ENCODE measurements at places on chromosomes 12 and 14. TPM values are rescaled to one million over a fixed set of nuclear protein-coding genes. Genes with fewer than 3 reads are reported as not detected.
A peak's percentile ranks its signal among the peaks of the same experiment; 100 is the strongest.

- peak; percentile 62 for DNase-seq
These were observed 37.8 kb upstream of the ITPR2 start for GRCh38 chr12:26870491-26871419.

GRCh38 chr14:25488961-25489360 lies 439.0 kb upstream of the STXBP6 start:
- DNase-seq = no peak

DNA sequence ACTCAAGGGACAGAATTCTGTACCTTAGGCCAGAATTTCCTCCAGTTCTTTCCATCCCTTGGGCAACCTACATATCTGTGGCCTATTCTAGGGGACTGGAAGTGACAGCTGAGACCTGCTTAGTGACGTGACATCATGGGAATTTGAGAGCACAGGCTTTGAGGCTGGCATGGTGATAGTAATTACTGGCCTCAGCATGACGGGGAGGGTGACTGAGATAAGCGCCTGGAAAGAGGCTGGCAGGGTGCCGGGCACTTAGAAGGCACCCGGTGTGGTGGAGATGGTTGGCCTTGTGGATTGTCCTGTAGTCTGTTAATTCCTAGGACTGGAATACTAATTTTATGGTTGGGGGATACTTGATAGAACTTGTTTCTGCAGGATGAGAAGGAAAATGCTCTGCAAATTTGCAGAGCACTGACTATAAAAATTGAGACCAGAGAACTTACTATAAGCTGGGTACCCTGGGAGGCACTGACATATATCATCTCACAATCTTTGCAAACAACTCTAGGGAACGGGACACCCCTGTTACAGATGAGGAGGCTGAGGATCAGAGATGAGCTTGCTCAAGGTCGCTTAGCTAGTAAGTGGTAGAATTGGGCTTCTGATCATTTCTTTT lies 42.2 kb upstream of the TBX3 start:
- no peak for DNase-seq

DNA sequence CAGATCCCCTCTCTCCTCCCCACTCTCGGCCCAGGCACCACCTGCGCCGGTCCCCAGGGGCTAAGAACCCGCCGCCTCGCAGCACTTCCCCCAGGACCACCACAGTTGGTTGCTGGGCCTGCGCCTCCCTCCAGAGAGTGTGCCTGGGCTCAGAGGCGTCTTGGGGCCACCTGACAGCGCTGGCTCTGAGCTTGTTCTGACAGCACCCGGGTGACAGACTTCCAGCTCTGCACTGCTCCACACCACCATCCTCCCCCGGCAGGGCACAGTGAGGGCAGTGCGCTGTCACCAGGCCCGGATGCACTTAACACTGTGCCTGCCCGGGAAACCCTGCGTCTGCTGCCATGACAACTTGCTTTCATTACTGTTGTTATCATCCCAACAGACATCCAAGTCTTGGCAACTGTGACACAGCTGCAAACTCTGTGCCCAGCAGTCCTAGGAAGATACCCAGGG lies 6.6 kb downstream of the BRF1 start:
- DNase-seq = peak; percentile 77

GRCh38 chr12:121124402-121125109 lies 8.1 kb upstream of the P2RX7 start:
- DNase-seq = no peak

GRCh38 chr12:46786774-46787173 lies 39.0 kb downstream of the SLC38A4 start:
- DNase-seq = no peak

DNA sequence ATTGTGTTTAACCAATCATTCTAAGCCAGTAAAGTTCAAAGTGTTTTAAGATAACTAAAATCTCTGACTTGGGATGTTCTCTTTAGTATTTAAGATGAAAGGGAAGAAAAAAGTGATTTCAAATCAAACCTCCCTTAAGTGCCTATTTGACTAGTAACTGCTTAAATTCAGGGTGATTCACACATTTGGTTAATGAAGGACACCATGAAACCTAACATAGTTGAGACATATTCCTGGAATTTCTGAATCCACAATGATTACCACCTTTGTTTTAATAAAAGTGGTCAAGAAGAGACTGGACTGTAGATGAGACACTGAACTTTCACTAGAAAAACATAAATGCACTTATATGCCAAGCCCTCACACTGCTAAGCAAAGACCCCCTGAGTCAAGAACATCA lies 138.7 kb downstream of the MED13L start:
- no peak for DNase-seq

GRCh38 chr12:76583301-76583700 lies 23.7 kb upstream of the OSBPL8 start:
- DNase-seq = no peak

- DNase-seq = no peak
These were observed 353.2 kb downstream of the ZFP36L1 start for GRCh38 chr14:68439676-68440075.

DNA sequence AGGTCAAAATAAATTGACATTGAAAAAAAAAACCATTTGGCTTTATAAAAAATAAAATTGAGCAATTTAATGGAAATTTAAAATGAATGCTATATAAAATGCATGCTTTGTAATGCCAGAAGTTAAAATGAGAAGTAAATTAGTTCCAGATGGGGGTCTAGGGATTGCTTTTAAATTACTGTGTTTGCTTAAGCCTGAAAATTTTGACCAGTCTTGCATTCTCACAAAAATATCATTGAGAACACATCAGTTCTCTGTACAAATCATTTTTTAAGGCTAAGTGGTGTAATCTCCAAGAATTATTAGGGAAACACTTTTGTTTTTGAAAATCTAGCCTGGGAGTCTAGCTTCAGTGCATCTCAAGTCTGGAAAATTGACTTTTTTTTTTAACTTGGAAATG lies 90.7 kb downstream of the RERG start:
- DNase-seq = no peak

GRCh38 chr12:49028666-49029275 lies 10.2 kb upstream of the PRKAG1 start:
- DNase-seq = no peak

DNA sequence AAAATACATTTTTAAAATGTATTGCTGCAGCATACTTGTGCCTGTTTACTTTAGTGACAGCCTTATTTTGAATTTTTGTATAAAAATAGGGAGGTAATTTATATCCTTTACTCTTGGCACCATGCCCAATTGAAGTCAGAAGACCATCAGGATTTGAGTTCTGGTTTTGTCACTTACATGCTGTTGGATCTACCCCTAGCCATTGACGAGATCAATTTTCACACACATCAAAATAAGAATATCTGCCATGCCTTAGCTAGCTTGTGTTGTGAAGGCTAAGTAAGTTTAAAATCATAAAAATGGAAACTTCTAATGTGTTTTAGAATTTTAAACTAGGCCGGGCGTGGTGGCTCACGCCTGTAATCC lies 381.8 kb downstream of the KCNH5 start:
- DNase-seq = no peak

GRCh38 chr12:130856088-130856487 lies 15.8 kb upstream of the RAN start:
- DNase-seq = no peak

DNA sequence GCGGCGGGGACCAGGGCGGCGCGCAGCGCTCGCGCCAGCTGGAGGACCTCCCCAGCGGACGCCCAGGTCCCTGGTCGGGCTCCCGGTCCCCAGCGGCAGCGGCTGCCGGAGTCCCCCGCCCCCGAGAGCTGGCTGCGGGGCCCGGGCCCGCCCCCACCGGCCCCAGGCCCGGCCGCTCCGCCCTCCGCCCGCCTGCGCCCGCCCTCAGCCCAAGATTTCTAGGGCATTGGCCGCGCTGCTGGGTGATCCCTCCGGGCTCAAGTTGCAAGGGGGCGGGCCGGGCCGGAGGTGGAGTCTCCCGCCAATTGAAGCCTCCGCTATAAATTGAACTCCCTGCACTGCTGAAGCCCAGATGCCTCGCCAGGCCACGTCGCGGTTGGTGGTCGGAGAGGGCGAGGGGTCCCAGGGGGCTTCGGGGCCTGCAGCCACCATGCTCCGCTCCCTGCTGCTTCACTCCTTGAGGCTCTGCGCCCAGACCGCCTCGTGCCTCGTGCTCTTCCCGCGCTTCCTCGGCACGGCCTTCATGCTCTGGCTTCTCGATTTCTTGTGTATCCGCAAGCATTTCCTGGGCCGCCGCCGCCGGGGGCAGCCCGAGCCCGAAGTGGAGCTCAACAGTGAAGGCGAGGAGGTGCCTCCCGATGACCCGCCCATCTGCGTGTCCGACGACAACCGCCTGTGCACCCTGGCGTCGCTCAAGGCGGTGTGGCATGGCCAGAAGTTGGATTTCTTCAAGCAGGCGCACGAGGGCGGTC lies at the start of gene DIO3:
DIO3 (plus strand) TSS at position 351 of the 752 bp plus-strand sequence.
- peak; percentile 80 for DNase-seq

GRCh38 chr14:96803958-96804357 lies 6.8 kb downstream of the VRK1 start:
- no peak for DNase-seq

DNA sequence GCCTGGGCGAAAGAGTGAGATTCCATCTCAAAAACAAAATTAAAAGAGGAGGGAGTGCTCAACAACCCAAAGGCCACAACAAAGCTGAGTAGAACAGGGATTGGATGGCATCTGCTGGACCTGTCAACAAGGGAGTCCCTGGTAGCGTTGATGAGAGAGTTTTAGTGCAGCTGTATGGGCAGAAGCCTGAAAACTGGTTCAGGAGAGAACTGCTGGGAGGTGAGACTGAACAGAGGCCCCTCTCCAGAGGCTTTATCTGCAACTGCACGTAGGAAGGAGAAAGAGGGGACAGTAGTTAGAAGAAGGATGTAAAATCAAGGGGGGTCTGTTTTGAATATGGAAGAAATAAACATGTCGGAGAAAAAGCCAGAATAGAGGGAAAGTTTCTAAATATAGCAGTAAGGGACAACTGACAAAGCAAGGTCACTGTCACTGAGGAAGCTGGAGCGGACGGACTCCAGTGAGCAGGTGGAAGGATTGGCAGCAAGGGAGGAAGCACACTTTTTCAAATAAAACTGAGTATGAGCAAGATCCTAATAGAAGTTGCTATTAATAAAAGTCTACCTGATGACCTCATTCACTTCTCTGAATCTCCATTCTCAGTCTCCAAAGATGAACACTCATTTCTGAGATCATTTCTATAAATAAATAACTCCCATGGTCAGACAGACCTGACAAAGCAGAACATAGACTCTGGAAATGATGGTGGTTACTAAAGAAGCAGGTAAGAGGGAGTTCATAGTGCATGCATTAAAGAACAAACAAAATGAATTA lies 11.8 kb upstream of the ATF1 start:
- no peak for DNase-seq

GRCh38 chr12:92504594-92504981 lies 198.2 kb upstream of the PLEKHG7 start:
- no peak for DNase-seq

DNA sequence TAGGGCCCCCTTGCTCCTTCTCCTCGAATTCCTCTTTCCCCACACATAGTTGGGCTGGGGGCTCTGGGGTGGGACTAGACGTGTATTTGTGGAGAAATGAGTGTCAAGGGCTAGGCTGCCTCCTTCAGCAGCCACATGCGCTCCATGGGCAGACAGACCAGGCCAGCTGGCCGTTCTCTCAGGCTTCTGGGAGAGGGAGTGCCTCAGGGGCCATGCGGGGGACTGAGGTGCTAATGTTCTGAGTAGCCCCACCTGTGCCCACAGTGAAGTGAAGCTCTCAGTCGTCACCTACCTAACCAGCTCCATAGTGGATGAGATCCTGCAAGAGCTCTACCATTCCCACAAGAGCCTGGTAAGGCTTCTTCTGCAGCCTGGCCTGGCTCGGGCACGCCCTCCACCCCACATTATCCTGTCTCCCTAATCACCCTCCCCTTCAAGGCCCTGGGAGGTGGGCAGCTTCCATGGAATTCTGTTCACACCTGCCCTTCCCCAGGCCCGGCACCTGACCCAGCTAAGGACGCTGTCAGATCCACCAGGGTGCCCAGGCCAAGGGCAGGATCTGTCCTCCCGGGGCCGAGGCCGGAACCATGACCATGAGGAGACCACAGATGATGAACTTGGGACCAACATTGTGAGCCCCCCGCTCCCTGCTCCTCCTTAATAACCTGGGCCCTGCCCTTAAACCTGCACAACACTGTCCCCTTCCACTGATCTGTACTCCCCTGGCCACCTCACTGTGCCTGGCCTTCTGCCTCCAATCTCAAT lies 9.0 kb upstream of the CPNE6 start:
- no peak for DNase-seq

DNA sequence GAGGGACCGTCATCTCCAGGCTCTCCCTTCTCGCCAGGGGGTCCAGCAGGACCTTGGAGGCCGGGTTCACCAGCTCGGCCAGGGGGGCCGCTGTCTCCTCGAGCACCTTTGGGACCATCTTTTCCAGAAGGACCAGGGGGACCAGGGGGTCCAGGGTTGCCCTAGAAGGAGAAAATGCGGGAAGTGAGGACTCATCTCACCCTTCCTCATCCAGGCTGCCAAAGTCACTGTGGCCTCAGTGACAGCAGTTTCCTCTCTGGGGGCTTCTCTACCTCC lies 15.1 kb downstream of the TMEM106C start:
- DNase-seq = no peak

DNA sequence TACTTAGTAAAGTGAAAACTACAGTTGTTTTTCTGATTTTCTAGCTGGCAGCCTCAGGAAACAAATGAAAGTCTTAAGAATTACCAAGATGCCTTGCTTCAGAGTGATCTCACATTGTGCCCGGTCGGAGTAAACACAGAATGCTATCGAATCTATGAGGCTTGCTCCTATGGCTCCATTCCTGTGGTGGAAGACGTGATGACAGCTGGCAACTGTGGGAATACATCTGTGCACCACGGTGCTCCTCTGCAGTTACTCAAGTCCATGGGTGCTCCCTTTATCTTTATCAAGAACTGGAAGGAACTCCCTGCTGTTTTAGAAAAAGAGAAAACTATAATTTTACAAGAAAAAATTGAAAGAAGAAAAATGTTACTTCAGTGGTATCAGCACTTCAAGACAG lies 28.9 kb downstream of the RXYLT1 start:
- no peak for DNase-seq

GRCh38 chr12:114664651-114665320 lies 19.2 kb downstream of the TBX3 start:
- DNase-seq = peak; percentile 61

Gene TMBIM4
- 140 TPM for total RNA-seq

Gene PGF
- 9.3 TPM for total RNA-seq

Gene KRT6A
- total RNA-seq = not detected

Gene PMEL
- 1.7 TPM for total RNA-seq

Gene KRT79
- total RNA-seq = not detected

Gene FAM90A1
- 0.54 TPM for total RNA-seq

Gene OR4E2
- not detected for total RNA-seq

Gene OLR1
- 6.7 TPM for total RNA-seq

Gene RAD51AP1
- total RNA-seq = 2.9 TPM

Gene CLEC9A
- total RNA-seq = 0.57 TPM

Gene KCNA5
- total RNA-seq = 2.9 TPM

Gene IGFBP6
- total RNA-seq = 203 TPM

Gene DDHD1
- 11.9 TPM for total RNA-seq

Gene PRB2
- not detected for total RNA-seq

Gene PROX2
- not detected for total RNA-seq

Gene KLRG1
- 7.7 TPM for total RNA-seq

All from kidney (tissue), 22 donors.